ENCODE measurements at places on chromosomes 13 and 19.

DNA sequence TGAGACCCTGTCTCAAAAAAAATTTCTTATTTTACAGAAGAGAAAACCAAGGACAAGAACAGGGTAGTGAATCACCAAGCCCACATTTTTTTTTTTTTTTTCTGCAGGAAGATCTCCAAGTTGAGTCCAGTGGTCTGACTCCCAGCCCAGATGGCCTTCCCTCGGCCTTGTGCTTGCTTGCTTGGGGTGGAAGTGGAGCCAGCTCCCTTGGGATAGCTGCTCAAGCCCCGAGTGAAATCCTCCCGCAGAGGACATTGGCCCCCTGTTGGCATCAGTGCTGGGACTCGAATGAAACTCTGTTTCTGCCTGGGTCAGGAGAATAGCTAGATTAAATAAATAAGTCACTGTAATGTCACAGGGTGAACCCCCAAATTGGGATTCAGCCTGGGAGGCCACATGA, 9.4 kb upstream of the NUP62 start:
- DNase-seq = no peak

DNA sequence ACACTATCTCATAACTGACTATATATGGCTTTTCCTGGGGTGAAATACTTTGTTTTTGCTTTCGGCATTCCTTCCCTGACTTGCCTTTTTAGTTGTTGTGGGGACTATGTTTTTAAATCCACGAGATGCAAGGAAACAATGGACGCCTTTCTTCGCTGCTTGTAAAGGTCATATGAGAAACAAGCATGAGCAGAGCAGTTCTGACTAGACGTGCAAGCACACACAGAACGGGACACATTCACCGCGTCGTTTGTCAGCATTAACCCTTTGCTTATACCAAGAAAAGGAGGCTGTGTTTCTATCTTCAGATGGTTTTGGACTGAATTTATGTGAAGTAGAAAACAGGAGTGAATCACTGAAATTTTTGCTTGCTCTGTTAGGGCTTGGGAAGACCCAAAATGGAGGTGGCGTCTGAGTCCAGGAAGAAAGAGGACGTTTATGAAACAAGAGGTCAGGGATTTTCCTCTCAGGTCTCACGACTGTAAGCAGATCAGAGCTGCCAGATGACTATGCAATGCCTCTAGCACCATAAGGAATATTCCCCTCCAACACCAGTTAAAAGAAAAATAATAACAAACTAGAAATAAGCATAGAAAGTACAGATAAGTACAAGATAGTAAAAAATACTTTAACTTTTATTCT, 358.9 kb downstream of the DLEU7 start:
- DNase-seq = no peak

- DNase-seq = no peak
Measured at GRCh38 chr19:37991176-37991835, 84.3 kb downstream of the SIPA1L3 start.

GRCh38 chr13:52765611-52766390, 26.2 kb upstream of the CNMD start:
- DNase-seq = no peak
